ENCODE measurements at places on chromosomes 7 and 10. TPM values are rescaled to one million over a fixed set of nuclear protein-coding genes. Genes with fewer than 3 reads are reported as not detected.
A peak's percentile ranks its signal among the peaks of the same experiment; 100 is the strongest.

- DNase-seq, result no peak
These were observed 1.9 kb downstream of the HTR5A start for GRCh38 chr7:155071916-155072571.

- DNase-seq, result no peak
These were observed 23.1 kb downstream of the TCAF1 start for GRCh38 chr7:143878884-143879283.

DNA sequence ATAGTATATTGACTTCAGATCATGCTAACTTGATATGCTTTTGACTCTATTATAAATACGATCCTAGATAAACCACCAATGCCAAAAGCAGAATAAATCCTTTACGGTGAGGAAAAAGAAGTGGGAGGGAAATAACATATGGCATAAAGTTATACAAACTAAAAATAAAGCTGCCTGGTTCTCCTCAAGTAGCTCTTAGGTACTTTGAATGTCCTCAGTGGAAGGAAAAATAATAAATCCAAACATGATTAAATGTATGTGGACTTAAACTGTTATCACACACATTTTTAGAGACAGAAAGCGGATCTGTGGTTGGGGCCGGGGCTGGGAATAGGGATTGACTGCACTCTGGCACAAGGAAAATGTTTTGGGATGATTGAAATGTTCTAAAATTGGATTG lies 23.6 kb downstream of the EEPD1 start:
- DNase-seq, result no peak

- no peak for DNase-seq
These were observed 56.3 kb downstream of the PDZD8 start for GRCh38 chr10:117318909-117319308.

Gene GBX1
- 0.36 TPM for total RNA-seq

DNA sequence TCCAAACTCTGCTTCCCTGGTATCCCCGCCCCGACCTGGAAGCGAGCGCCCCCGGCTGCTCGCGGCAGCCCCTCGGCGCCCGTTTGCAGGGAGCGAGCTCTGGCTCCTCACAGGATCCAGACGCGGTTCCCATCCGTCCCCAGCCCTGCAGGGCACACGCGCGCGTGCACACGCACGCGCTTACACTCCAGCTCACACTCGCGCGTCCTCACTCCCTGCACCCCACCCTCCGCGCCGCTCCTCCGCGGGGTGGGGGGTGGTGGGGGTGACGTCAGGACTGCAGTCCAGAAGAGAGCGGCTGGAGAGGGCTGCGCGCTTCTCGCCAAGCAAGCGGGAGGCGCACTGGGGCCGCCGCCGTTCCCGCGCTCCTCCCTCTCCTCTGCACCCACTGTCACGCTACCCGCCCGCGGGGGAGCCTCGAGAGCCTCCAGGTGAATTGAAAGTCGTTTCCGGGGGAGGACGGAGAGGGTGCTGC lies 255.6 kb downstream of the OTUD1 start:
- DNase-seq, result no peak

GRCh38 chr7:19413443-19413965 lies 268.3 kb upstream of the FERD3L start:
- DNase-seq, result no peak

- no peak for DNase-seq
These were observed 967.2 kb downstream of the XPNPEP1 start for GRCh38 chr10:108956149-108956548.

DNA sequence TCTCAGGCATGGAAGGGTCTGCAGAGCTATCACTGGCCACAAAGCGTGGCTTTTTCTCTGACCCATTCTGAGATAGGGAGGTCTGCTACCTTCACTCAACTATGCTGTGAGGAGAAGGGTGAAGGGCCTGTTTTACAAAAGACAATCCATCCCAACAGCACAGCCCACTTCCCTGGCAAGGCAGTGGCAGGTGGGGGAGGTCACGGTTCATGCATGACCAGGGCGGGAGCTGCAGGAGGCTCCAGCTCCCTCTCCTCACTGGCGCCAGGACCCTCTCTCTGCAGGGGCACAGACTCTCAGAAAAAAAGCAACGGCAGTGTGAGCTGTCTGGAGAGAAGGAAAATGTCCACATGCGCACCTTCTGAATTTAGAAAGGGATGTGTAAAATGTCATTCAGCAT lies 28.5 kb downstream of the GRB10 start:
- DNase-seq, result no peak

DNA sequence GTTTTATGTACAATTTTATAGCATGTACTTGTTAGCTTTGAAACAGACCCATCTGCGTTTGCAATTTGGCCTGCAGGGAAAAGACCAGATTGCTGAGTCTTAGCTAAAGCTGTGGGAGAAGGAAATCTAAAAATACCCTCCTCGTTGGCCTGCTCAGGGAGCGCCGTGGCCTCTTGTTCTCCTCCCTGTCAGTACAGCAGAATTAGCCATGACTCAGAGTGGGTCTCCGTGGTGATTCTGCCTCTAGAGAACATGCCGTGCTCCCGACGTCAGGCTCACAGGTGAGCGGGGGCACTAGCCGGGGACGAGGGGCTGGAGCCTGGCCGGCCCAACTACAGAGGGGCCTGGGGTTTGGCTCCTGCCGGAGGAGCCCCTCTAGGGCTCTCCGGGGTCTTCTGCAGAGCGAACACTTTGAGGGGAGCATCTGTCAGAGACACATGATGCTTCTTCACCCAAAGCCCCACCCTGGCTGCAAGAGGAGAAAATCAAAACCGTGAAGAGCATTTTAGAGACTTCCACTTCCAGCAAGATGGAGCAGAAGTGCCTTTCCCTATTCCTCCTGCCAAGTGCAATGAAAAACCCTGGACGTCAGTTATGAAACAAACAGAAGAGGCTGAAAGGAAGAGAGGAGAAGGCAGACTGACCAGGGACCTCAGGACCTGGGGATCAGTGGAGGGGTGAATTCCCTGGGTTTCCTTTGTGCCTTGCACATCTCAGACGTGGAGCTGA lies 98.9 kb downstream of the LHPP start:
- peak; percentile 70 for DNase-seq

GRCh38 chr10:3213758-3214515 lies 41.4 kb upstream of the PITRM1 start:
- no peak for DNase-seq

GRCh38 chr7:65239707-65240352 lies 133.8 kb upstream of the ZNF92 start:
- peak; percentile 39 for DNase-seq

GRCh38 chr10:52541006-52541473 lies 227.0 kb downstream of the DKK1 start:
- DNase-seq, result no peak

DNA sequence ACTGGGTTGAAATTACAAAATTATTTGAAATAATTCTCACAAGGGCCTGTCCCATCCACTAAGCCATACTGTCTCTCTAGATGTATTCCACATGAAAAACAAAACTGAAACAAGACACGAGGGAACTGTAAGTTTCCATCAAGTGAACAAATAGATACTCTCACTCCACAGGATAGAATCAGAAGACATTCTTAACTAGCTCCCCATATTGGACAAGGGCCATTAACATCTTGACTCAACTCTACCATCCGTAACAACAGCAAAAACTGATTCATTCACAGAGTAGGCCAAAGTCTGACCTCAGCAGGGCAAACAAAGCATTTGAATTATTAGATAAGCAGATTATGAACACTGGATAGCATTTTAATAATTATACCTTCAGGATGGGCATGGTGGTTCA lies 29.1 kb downstream of the UBE2H start:
- DNase-seq, result no peak

Data from heart left ventricle (tissue), 16 donors.